Activated naive CD4-positive, alpha-beta T cell (primary cell): ENCODE measurements at places on chromosomes 1 and 21.

- no peak for DNase-seq
Measured at GRCh38 chr1:206573319-206573718, 38.9 kb downstream of the EIF2D start.

GRCh38 chr1:230157420-230158390 is 90.7 kb downstream of the GALNT2 start:
- no peak for DNase-seq

DNA sequence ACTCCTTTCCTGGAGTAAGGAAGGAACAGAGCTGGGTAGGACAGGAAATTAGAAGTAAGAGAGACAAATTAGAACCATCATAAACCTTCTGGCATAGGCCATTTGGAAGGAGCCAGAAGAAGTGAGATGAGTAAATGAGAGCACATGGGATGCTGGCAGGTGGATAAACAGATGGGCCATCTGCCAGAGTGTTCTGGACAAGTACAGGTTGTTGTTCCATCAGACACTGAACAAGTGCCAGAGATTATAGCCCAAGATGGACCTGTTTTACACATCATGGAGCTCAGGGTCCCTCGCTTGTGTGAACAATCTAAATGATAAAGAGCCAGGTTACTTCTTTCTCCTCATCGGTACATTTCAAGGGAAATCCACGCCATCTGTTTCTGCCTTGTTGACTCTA is 200.3 kb downstream of the HHIPL2 start:
- no peak for DNase-seq

GRCh38 chr1:196451103-196451502 is 157.1 kb downstream of the KCNT2 start:
- no peak for DNase-seq

DNA sequence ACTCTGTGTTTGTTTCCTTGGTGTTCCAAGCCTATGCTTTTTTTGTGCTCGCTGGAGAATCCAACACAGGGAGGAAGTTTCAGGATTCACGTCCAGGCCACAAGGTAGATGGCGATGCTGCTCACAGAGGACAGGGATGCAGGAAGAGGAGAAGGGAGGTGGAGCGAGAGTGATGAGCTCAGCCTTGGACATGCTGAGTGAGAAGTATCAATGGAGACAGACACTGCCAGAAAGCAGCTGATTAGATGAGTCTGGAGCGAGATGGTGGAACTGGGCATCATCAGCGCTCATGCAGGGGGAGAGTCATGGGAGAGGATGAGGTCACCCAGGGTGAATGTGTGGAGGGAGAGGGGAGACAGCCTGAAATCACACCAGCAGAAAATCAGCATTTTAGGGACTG is 110.0 kb downstream of the GLUL start:
- no peak for DNase-seq

DNA sequence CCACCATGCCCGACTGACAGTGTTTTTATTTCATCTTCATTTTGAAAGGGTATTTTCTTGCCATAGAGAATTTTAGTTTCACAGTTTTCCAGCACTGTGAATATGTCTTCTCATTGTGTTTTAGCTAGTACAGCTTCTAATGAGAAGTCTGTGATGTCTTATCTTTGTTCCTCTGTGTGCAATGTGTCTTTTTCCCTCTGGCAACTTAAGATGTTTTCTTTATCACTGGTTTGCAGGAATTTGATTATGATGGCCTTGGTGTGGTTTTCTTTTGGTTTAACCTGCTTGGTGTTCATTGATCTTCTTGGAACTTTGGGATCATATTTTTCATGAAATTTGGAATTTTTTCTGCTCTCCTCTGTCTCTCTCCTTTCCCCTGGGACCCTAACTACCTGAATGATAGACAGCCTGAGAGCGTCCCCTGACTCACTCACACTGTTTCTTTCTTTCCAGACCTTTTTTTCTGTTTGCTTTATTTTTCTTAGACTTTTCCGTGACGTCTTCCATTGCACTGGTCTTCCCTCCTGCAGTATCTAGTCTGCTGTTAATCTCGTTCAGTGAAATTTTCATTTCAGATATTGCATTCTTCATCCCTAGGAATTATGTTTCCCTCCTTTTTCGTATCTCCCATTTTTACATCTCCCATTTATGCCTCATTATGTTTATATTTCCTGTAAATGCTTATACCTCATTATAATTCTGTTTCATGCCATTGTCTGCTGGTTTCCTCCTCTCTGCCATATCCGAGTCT is 48.5 kb downstream of the PDE9A start:
- no peak for DNase-seq

GRCh38 chr21:19566975-19567374 is 1163.4 kb upstream of the TMPRSS15 start:
- DNase-seq: no peak

- DNase-seq: no peak
Measured at GRCh38 chr1:56562891-56563452, 16.4 kb downstream of the PLPP3 start.

GRCh38 chr1:66999640-67000400 is 54.1 kb downstream of the SLC35D1 start:
- DNase-seq: no peak

- no peak for DNase-seq
Measured at GRCh38 chr1:3741566-3742438, 10.4 kb upstream of the CCDC27 start.

DNA sequence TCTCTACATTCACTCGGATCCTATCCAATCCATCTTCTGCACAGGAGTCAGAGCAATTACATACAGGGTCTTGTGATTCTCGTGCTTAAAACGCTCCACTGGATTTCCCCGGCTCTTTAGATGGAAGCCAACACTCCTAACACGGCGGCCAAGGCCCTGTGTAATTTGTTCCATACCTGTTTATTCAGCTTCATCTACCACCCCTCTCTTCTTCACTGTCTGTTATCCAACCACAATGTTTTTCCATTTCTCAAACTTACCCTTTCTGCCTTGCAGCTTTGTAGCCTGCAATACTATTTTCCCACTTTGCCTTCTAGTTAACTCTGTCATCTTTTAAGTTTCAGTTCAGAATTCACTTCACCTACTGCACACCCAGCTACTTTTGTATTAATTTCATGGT is 249.6 kb upstream of the USP25 start:
- no peak for DNase-seq

DNA sequence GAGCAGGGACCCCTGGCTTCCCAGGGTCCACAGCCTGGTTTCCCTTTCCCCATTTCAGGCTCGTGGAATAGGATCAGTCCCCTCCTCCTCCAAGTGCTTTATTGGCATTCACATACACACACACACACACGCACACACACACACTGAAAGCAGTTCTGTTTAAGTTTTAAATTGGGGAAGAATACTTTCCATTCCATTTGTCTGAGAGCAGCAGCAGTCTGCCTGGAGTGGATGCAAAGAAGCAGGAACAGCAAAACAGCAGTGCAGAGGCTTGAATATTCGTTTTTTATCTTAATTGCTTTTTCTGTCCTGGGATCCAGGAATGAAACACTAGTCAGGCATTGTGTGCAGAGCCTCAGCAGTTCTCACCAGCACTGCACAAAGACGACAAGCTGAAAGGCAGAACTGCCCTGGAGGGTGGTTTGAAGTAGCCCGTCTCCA is 7.1 kb downstream of the CYB561D1 start:
- no peak for DNase-seq

DNA sequence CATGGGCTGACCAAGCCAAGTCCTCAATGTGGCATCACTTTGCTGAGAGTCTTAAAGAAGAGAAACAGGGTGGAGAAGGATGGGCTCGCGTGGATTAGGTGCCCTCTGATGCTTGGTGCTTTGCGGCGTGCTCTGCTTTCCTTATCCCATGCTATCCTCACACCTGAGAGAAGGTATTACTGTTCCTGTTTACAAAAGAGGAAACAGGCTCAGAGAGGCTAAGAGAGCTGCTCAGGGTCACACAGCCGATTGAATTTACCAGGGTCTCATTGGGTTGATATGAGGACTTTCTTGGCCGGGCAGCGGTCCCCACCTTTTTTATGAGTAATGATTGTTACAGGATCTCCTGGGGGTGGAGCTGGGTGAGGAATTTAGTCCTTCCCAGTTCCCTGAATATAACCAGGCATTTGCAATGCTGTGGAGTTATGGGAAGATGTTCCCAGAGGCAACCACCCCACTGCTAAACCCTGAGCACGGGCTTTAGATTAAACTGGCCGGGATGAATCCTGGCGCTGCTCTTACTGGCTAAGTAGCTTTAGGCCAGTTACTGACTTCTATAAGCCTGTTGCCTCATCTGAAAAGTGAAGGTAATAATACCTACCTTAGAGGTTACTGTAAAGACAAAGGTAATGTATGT is 4.5 kb downstream of the ASCL5 start:
- DNase-seq: no peak

DNA sequence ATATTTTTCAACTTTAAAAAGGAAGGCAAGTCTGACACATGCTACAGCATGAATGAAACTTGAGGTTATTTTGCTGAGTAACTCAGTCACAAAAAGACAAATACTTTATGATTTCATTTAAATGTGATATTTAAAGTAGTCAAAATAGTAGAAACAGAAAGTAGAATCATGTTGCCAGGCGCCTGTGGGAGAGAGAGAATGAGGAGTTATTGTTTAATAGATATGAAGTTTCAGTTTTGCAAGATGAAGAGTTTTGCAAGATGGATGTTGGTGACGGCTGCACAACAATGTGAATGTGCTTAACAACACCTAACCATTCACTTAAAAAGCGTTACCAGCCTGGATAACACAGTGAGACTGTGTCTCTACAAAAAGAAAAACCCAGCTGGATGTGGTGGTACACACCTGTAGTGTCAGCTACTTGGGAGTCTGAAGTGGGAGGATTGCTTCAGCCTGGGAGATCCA is 20.7 kb upstream of the ATP1A1 start:
- DNase-seq: no peak

DNA sequence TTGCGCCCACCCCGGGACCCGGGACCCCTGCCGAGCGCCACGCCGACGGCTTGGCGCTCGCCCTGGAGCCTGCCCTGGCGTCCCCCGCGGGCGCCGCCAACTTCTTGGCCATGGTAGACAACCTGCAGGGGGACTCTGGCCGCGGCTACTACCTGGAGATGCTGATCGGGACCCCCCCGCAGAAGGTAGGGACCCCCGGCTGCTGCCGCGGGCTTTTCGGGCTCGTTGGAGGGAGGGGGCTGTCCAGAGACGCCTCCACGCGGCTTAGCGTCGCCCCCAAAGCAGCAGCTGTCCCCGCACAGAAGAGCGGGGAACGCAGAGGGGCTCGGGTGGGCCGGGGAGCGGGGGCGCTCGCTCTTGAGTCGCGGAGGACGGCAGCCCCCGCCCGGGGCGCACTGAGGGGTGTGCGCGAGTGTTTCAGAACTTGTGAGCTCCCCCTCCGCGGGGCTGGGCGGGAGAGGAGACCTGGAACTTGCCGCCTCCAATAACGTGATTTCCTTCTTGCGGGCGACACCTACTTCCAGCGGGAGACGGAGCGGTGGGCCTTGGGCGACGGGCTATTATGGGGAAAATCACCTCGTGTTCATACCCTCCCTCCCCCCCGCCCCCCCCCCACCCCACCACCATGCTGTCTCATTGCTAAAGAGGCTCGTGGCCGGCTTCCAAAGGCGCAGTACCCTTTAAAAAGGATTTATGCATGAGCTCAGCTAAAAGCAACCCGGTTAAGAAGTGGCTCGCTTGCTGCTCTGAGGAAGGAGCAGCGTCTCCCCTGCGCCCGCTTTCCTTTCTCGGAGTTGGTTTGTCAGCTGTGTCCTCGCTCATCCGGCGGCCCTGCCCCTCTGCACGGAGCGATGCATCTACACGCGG is 664 bp downstream of the BACE2 start:
- DNase-seq: no peak

GRCh38 chr1:46521414-46521813 is 30.0 kb downstream of the KNCN start:
- DNase-seq: no peak

DNA sequence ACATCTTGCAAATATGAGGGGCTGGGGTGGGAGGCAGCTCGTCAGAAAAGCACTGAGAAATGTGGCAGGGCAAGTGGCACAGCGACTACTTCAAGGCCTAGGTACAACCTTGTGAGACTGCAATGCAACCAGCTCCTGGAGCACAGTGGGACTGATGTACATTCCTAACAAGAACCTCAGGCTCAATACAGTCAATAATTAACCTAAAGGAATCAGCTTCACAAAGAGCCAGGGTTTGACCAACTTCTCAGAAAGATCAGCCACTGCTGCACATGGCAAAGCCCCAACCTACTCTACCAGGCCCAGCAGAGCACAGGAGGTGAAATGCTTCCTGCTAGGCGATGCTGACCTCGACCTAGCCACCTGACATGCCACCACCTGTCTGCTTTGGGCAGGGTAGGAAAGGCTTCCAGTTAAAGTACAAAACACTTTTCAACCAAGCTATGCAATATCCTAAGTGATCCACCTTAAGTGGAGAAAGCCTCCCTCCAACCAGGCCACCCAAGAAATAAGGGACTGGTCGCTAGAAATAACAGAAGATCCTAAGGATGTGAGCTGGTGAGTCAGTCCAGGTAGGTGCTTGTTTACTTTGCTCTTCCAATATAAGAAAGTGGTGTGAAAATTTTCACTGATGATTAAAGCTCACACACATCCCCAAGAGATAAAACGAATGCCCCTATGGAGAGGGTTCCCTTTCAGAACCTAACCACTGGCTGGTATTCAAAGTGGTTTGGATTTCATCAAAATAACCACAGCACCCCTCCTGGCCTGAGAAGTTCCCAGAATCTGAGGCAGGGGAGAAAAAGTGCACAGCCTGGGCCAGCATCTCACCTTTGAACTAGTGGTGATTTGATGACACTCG is 2.1 kb downstream of the RIPK4 start:
- DNase-seq: no peak

- DNase-seq: no peak
Measured at GRCh38 chr1:94000510-94001282, 91.5 kb upstream of the GCLM start.
